ENCODE measurements at places on chromosomes 5 and 9. TPM values are rescaled to one million over a fixed set of nuclear protein-coding genes. Genes with fewer than 3 reads are reported as not detected.

SLC36A3 gene
- total RNA-seq = not detected

IRX2 gene
- not detected for total RNA-seq

FIBCD1 gene
- 1.3 TPM for total RNA-seq

MAMDC2 gene
- total RNA-seq = 2.5 TPM

RAB3C gene
- 39.8 TPM for total RNA-seq
